ENCODE measurements at places on chromosomes 3 and 15.

GRCh38 chr3:105352976-105353375 is 13.7 kb upstream of the ALCAM start:
- DNase-seq = no peak

DNA sequence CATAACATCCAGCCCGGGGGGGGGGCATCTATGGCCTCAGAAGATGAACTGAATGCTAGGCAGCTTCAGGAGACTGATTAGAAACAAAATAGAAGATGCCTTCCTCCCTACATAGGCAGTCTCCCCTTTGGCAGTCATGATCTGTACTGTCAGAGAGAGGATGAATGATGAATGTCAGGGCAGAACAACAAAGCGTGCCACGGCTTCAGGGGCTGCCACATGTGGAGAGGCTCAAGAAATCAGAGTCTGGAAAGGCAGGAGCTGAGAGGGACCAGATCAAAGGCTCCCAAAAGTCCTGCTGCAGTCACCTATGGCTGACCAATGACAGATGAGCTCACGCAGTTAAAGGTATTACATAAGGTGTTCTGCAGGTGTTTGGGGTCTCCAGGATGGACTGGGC is 180.4 kb downstream of the UACA start:
- DNase-seq = no peak

GRCh38 chr15:90664650-90665287 is 52.4 kb upstream of the BLM start:
- DNase-seq = peak; percentile 28

- no peak for DNase-seq
These were observed 458.1 kb downstream of the DIPK2A start for GRCh38 chr3:144429719-144430121.

- DNase-seq = no peak
These were observed 184.8 kb downstream of the SHQ1 start for GRCh38 chr3:72663429-72663828.

DNA sequence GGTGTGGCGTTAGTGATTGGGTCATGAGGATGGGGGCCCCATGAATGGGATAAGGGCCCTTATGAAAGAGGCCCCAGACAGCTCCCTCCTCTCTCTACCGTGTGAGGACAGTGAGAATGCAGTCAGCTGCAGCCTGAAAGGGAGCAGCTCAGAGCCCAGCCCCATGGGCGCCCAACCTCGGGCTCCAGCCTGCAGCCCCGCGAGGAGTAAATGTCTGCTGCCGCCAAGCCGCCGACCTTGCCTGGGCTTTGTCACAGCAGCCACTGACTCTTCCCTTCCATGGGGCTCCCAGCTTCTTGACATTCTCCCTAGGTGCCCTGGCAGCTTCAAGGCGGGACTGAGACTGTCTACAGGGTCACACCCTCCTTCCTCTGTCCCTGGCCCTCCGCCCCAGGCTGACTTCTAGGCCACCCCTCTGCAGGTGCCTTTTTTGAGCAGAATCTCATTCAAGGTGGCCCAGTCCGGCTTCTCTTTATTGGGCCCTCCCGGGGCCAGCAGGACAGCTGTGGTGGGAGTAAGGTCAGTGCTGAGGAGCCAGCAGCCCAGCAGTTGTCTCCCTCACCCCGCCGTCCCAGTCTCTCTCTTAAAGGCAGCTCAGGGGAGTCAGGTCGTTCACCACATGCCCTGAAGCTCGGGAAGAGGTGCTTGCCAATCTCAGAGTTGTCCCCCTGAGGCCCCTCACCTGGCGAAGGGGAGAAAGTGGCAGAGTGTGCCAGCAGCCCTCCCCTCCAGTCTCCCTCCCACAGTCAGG is 18.7 kb upstream of the PRR20G start:
- DNase-seq = no peak

- no peak for DNase-seq
These were observed 36.3 kb downstream of the SLC27A2 start for GRCh38 chr15:50218291-50218690.

- no peak for DNase-seq
These were observed 47.2 kb downstream of the FAM227B start for GRCh38 chr15:49573421-49573820.

- peak; percentile 72 for DNase-seq
These were observed 26.3 kb downstream of the MRPS11 start for GRCh38 chr15:88493844-88494243.

- DNase-seq = no peak
These were observed 660 bp downstream of the ZNF106 start for GRCh38 chr15:42490291-42490670.

DNA sequence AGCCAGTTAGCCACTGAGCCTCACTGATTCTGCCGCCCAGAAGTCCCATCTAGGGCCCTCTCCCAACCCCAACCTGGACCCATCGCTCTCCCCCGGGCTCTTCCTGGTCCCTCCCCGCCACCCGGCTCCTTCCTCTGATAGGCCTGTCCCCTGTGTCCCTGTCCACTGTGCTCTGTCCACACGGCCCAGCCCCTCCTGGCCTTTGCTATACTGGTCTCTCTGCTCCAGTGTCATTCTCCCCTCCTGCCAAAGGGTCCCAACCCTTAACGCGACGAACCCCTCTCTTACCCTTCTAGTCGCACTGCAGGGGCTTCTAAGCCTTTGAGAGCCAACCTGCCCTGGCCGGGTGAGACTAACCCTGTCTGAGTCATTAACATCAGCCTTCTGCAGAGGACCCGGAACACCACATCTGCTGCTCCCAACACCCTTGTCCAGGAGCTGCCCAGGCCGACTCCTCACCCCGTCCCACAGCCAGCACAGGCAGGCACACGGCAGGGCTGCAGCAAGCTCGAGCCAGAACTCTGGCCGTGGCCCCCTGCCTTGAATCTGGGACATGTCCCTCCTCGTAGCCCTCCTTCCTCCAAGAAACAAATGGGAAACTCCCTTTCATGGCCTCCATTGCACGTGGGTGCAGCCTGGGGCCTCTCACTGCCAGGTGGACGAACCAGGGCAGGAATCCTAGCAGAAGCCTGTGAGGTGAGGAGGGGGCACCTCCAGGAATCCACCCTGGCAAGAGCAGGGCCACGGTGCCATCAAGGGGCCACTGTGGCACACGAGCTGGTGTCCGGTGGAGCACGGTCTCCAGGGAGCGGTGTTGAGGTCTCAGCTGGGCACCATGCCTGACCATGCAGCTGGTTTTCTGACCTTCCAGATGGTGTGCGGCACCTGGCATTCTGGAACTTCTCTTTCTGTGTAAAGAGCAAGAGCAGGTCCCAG is 140.9 kb upstream of the IQSEC1 start:
- peak; percentile 67 for DNase-seq

- DNase-seq = no peak
These were observed 149.3 kb upstream of the TGFBR2 start for GRCh38 chr3:30457081-30457480.

- DNase-seq = no peak
These were observed 39.5 kb upstream of the C3orf80 start for GRCh38 chr3:160185751-160186150.

DNA sequence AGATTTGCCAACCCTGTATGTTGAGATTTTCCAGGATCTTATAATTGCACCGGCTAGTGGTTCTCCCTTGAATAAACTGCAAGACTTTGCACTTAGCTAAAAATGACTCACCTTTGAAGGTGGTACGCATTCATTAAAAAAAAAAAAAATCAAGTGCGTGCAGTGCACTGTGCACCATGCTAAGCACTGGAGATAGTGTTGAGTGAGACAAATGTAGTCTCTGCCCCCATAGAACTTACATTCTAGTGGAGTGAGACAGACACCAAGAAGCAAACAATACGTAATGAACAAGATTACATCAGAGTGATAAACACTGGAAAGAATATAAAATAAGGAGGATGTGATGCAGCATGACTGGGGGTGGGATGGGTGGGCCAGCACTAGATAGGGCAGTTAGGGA is 69.4 kb downstream of the ITPR1 start:
- DNase-seq = no peak

GRCh38 chr15:41599061-41599460 is 40.0 kb downstream of the TYRO3 start:
- DNase-seq = no peak

- DNase-seq = no peak
These were observed 155.7 kb downstream of the LIPC start for GRCh38 chr15:58587486-58587885.

GRCh38 chr3:48687220-48687678 is 1.5 kb upstream of the NCKIPSD start:
- no peak for DNase-seq

DNA sequence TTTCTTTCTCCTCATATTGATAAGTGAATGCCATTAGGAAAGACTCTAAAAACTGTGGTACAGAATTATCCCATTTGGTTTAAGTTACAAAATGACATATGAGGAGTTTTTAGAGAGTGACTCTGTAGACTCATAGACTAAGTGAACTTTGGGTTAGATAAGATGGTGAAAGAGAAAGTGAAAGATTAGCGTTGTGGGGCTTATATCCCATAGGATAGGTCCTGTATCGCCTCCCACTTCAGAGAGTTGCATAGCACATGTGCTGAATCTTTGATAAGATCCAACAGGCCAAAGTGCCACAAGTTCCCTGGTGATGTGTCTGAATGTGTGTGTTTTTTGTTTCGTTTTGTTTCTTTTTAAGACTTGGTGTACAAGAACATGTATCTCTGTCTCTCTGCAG is 666.9 kb downstream of the MECOM start:
- no peak for DNase-seq

GRCh38 chr3:16467393-16467792 is 46.1 kb downstream of the RFTN1 start:
- DNase-seq = peak; percentile 72

- DNase-seq = peak; percentile 56
These were observed 74.5 kb downstream of the RAB7A start for GRCh38 chr3:128800241-128801187.

DNA sequence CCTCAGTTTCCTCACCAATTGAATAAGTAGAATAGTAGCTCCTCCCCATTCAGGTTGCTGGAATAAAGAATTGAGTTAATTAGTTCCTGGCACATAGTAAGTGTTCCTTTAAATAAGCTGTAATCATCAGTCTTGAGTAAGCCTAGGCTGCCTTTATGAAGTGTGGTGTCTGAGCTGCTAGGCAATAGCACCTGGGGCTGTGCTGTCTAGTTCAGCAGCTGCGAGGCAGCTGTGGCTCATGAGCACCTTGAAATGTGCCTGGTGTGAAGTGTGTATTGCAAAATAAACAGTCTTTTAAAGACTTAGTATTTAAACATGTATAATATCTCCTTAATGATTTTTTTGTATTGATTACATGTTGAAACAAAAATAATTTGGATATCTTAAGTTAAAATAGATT is 77.6 kb downstream of the TOP2B start:
- no peak for DNase-seq

- no peak for DNase-seq
These were observed 40.5 kb downstream of the OSTN start for GRCh38 chr3:191239407-191240031.

DNA sequence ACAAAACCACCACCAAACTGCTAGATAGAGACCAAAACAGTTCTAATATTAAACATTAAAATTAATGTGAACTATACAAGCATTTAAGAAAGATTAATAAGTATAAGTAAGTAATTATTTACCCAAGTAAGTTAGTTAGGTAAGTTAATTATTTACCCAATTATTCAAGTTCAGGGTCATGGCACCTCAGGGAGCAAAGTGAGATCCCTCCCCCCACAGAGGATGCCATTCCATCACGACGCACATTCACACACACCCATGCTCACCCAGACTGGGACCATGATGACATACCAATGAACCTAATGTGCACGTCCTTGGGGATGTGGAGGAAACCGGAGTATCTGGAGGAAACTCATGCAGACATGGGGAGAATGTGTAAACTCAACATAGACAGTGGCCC is 229.1 kb downstream of the NR2F2 start:
- DNase-seq = no peak

- no peak for DNase-seq
These were observed 4.1 kb downstream of the SYNM start for GRCh38 chr15:99108993-99109392.

- DNase-seq = no peak
These were observed 668 bp downstream of the MRAS start for GRCh38 chr3:138348754-138349739.

- DNase-seq = no peak
These were observed 6.3 kb downstream of the BHLHE40 start for GRCh38 chr3:4985330-4986174.

GRCh38 chr3:76949033-76949432 is 90.9 kb upstream of the ROBO2 start:
- DNase-seq = no peak

- DNase-seq = no peak
These were observed 48.7 kb downstream of the BSN start for GRCh38 chr3:49602877-49603411.

DNA sequence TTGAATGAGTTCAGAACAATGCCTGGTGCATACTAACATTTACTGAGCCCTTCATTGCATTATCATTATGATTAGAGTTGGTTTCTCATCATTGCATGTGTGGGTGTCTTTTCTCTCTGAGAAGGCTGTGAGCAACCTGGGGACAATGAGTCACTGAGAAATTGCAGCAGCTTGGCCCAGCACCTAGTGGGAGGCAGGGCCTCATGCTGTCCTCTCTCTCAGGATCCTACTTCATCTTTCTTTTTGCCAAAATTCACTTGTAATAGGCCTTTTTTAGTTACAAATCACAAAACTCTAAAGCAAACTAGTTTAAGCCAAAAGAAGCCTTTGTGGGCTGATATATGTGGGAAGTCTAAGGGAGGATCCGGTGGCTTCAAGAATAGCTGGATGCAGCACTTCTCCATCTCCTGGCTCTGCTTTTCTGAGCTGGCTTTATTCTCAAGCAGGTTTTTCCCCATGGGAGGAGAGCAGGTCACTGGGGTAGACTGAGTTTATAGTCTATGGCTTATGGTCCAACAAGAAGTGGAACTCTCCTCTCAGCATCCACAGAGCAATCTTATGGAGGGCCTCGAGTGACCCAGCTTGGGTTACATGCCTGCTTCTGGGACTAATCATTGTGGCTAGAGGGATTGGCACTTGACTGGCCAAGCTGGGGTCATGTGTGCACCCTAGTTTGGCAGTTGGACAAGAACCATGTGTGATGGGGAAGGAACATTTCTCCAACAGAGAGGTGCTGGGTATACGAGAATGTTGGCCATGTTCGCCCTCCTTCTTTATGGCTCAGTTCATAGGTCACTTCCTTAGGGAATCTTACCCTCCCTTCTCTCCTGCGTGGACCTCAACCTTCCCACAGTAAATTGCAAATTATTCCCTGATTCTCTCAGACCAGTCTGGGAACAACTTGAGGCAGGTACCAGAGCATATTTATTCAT is 8.7 kb upstream of the CAMK1 start:
- peak; percentile 91 for DNase-seq

GRCh38 chr3:33883538-33883950 is 85.1 kb downstream of the PDCD6IP start:
- DNase-seq = no peak

GRCh38 chr15:100093211-100094126 is 248.3 kb downstream of the ADAMTS17 start:
- no peak for DNase-seq

- no peak for DNase-seq
These were observed 17.2 kb downstream of the ST3GAL6 start for GRCh38 chr3:98780343-98780742.
